ENCODE measurements at places on chromosomes 6 and 20.
A peak's percentile ranks its signal among the peaks of the same experiment; 100 is the strongest.

- DNase-seq = no peak
Measured at GRCh38 chr6:338815-339262, 46.6 kb downstream of the DUSP22 start.

DNA sequence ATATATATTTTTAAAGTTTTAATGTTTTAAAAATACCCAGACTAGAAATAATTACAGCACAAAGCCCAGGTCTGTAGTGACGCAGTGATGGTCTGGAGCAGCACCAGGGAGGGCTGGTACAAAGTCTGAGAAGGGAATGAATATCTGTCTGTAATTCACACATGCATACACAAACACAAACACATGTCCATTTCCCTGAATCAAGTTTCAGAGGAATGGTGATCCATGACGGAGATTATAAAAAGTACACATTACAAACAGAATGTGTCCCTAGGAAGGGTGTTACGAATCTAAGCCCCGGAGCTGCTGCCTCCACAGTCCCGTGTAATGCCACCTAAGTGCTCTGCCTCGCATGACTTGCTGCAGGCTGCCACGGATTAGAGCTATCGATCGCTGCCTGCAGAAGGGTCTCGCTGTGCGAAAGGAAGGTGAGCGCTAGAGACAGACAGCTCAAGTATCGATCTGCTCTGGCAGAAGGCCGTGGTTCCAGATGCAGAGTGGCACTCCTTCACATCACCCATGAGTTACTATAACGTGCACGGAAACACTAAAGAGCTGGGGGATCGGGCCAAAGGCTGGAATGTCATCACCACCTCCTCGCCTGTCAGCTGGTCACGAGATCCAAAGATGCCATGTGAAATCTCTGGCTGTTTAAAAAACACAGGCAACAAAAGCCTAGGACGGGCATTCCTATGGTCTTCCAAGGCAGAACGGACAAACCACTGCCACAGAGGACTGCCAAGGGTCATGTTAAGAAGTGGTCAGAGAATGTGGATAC is 87.1 kb downstream of the INSM1 start:
- no peak for DNase-seq

GRCh38 chr20:8432435-8433148 is 300.5 kb downstream of the PLCB1 start:
- no peak for DNase-seq

- DNase-seq = peak; percentile 45
Measured at GRCh38 chr6:37615564-37616340, 81.9 kb downstream of the MDGA1 start.

GRCh38 chr6:139145661-139146060 is 10.8 kb downstream of the HECA start:
- no peak for DNase-seq

GRCh38 chr20:62248890-62249560 is 10.7 kb downstream of the OSBPL2 start:
- DNase-seq = no peak

GRCh38 chr6:14792118-14792955 is 453.5 kb upstream of the JARID2 start:
- no peak for DNase-seq

DNA sequence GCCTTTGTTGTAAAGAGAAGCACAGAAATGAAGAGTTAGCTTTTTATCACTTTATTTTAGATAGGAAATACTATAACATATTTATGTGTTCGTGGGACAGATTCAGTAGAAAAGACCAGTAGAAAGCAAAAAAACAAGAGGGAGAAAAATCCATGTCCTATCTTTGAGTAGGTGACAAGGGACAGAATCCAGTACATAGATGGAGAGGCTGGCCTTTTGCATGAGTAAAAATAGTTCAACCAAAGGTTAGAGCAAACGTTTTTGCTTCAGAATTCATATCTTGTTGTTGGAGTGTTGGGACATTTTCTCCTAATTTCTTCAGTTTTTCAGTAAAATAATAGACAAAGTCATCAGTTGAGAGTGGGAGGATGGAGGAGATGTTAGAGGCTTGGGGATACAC is 19.6 kb upstream of the FAM83B start:
- DNase-seq = no peak

GRCh38 chr6:5302995-5303622 is 41.8 kb downstream of the FARS2 start:
- DNase-seq = no peak

DNA sequence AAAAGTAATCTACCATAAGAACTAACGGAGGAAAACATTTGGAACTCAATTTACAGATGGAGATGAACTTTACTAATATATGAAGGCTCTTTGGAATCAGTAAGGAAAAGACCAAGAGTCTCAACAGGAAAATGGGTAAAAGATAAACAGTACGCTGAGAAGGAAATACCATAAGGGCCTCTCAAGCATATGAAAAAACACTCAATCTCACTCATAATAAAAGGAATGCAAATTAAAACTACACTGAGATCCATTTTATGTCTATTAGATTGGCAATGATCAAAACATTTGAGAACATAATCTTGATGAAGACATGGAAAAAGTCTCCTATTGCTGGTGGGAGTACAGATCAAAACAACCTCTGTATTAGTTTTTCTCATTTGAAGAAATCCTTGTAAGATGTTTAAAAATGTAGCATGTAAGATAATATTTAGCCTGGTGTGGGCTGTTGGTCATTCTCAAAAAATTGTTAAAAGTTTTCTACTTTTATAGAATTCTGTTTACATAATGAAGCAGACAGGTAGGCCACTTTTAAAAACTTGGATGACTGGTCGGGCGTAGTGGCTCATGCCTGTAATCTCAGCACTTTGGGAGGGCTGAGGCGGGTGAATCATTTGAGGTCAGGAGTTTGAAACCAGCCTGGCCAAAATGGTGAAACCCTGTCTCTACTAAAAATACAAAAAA is 14.5 kb downstream of the REV3L start:
- no peak for DNase-seq

DNA sequence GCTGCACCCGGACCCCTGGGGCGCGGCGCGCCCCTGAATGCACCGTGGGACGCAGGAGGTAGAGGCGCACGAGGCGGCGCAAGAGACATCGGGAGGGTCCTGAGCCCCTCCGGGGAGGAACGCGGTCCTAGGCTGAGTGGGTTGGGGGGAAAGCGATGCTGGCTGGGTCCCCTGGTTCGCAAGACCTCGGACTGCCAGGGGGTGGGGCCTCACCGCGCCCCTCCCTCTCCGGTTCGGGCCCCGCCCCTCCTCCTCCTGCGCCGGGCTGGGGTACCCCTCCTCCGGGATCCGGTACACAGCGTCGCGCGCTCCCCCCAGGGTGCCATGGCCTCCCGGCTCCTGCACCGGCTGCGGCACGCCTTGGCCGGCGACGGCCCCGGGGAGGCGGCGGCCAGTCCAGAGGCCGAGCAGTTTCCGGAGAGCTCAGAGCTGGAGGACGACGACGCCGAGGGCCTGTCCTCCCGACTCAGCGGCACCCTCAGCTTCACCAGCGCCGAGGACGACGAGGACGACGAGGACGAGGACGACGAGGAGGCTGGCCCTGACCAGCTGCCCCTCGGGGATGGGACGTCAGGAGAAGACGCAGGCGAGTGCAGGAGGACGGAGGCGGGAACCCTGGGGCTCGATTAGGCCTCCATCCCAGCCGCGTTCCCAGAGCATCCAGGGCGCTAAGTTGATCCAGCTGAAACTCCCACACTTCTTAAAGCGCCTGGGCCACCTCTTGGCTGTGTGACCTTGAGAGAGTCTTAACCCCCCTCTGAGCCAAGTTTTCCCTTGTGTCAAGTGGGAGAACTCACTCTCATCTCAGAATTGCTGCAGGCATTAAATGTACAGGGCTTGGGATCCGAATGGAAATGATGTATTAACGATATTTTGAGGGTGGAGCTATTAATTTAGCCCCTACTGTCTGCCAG is 541 bp downstream of the SNX21 start:
- peak; percentile 97 for DNase-seq

GRCh38 chr20:6566821-6567220 is 200.7 kb upstream of the BMP2 start:
- no peak for DNase-seq

DNA sequence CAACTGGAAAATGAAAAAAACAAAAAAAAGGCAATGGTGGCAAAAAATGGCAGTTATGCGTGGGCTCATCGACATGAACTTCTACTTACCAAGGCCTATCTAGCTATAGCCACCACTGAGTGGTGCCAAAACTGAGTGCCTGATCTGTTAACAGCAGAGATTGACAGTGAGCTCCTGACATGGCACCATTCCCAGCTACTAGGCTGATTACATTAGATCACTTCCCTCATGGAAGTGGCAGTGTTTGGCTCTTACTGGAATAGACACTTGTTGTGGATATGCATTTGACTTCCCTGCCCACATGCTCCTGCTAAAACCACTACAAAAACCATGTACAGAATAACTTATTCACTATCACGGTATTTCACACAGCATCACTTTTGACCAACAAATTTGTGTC is 216.1 kb upstream of the SGK1 start:
- DNase-seq = no peak
